ENCODE measurements at places on chromosomes 1 and 21.

DNA sequence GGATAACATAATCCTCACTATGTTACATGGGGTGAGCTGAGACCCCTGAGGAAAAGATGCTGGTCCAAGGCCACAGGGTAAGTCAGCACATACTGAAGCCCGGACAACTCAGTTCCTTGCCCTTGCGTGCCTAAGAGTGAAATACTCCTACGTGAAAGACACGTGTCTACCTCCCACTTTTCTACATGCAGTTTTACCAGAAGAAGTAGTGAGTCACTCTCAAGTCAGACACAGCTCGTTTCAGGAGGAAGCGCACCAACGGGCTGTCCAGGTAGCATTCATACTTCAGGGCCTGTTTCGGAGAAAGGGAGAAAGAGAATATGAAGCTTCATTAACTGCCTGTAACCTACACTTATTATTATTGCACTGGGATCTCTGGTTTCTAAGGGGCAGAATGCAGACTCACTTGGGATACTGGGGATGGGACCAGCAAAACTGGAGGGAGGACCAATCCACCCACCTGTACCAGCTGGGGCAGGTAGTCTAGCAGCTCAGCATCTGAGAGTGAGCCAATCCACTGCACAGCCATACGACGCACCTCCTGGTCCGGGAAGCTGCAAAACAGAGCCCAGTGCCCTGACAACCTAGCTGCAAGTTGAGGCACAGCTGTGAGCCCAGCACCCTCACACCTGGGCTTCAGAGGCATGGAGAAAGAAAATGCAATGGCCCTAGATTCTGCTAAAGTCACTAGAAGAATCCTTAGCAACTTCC, 32.4 kb upstream of the PPP1R15B start:
- DNase-seq: no peak

GRCh38 chr1:170125269-170125668, 20.5 kb upstream of the NTMT2 start:
- no peak for DNase-seq

DNA sequence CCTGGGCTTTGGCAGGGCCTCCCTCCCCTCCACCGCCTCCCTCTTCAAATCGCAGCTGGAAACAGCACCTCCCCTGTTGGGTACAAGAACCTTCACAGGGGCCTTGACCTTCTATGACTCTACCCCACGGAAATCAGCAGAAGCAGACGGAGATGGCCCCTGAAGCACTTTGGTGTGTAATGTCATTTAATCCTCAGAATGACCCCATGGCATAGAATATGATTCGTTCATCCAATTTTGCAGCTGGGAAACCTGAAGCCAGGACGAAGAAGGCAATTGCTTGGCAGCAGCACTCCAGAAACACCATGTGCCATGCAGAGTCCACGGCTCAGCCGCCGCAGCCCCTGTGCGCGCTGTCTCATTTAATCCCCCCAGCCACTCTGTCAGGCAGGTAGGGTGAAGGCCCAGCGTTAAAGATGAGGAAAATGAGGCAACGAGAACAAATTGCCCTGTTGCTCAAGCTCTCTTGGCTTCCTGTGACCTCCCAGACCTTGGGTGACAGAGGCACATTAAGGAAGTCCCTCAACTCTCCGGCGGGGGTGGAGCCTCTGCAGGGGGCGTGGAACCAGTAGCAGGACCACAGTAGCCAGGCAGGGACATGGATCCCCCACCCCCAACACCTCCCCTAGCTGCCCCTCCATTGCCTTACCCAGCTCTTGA, 25.8 kb upstream of the LAPTM5 start:
- no peak for DNase-seq

DNA sequence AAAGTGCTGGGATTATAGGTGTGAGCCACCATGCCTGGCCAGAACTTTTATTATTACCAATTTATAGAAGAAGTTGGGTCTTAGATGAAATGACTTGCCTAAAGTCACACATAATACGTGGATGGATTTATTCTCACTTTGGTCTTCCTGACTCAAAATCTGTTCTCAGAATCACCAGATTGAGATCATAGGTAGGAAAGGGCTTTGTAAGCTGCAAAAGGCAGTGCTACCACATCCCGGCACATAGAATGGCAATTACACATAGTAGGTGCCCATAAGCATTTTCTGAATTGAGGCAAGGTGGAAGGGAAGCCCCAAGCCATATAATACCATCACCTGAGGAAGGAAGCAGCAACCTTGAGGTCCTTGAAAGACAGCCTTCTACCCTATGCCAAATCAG, 8.2 kb upstream of the CAPZB start:
- DNase-seq: no peak

DNA sequence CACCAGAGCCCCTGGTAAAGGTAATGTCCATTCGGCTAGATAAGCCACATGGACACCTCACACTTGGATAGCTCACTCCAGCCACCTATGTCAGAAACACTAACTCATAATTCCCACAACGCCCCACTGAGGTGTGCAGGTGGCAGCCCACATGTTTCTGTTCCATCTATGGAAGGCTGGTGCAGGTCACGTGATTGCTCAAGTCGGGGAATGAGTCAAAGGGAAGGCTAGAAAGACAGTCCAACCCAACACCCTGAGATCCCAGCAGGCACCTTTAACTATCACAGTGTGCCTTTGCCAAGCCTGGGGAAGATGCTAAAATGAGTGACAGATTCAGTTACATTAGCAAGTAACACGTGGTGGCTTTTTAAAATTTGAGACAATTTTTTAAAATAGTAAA, 45.3 kb upstream of the KCNE1 start:
- DNase-seq: no peak

DNA sequence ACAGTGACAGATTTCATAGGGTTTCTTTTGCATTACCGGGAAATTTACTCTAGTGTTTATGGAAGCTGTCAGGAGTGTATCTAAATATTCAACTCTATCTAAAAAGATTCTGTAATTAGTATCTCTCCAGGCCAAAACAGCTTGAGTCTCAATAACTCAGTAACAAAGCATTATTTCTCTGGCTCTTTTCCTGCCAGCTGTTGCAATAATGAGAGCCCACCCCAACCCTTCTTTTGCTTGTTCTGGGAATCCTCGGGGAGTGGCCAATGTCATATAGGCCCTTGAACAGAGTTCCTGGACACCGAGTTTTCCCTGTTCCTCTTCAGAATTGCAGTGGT, 120.1 kb upstream of the SGIP1 start:
- DNase-seq: no peak

GRCh38 chr1:219220945-219221344, 47.3 kb downstream of the LYPLAL1 start:
- DNase-seq: no peak

DNA sequence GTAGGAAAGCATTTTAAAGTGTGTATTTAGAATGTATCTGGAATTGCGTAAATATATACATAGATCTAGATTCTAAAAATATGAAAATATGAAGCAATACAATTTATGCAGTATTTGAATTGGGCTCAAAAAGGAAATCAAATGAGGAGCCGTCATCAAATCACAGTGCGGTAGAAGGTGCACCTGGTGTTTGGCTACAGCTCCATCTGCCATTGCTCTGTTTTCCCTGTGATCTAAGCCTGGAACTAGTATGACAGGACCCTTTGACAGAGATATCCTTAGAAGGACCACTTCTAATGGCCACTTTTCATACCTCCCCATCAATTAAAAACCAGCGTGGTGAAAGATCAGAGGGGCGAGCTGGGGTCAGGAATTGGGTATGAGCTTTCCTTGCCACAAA, 202.6 kb downstream of the NFIA start:
- no peak for DNase-seq
